LoVo (cell line): ENCODE measurements at places on chromosomes 3 and 15.
A peak's percentile ranks its signal among the peaks of the same experiment; 100 is the strongest.

- DNase-seq = no peak
Measured at GRCh38 chr3:104349836-104350235, 1016.9 kb upstream of the ALCAM start.

GRCh38 chr3:112984485-112984884 is 6.3 kb upstream of the GTPBP8 start:
- DNase-seq = peak; percentile 6

DNA sequence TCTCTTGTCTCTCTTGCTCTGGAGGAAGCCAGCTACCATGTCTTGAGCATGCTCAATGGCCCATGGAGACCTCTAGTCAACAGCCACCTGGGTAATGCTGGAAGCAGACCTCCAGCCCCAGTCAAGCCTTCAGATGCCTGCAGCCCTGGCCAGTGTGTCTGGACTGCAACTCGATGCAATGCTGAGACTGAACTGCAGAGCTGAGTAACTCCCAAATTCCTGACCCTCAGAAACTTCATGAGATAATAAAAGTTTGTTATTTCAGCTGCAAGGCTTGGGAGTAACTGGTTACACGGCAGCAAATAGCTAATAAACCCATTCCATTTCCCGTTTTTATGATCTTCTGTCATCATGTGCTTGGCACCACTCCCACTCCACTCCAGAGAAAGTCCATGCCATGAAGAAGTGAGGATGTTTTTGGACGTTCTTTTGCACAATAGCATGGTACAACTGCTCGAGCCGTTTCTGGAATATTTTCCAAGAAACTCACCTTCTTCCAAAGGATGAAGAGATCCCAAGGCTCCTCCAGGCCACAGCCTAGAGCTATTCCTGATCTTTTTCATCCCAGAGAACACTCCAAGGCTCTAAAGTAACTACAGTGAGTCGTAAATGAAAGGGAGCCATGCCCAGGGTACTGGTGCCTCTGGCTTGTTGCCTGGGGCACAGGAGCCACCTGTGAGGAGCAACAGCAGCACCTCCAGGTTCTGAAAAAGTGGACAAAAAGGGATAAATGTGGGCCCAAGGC is 72.0 kb upstream of the KLF13 start:
- peak; percentile 86 for DNase-seq

- DNase-seq = no peak
Measured at GRCh38 chr3:98645039-98645438, 51.6 kb upstream of the CPOX start.

GRCh38 chr3:50264383-50264963 is 4.5 kb upstream of the SEMA3B start:
- peak; percentile 85 for DNase-seq

DNA sequence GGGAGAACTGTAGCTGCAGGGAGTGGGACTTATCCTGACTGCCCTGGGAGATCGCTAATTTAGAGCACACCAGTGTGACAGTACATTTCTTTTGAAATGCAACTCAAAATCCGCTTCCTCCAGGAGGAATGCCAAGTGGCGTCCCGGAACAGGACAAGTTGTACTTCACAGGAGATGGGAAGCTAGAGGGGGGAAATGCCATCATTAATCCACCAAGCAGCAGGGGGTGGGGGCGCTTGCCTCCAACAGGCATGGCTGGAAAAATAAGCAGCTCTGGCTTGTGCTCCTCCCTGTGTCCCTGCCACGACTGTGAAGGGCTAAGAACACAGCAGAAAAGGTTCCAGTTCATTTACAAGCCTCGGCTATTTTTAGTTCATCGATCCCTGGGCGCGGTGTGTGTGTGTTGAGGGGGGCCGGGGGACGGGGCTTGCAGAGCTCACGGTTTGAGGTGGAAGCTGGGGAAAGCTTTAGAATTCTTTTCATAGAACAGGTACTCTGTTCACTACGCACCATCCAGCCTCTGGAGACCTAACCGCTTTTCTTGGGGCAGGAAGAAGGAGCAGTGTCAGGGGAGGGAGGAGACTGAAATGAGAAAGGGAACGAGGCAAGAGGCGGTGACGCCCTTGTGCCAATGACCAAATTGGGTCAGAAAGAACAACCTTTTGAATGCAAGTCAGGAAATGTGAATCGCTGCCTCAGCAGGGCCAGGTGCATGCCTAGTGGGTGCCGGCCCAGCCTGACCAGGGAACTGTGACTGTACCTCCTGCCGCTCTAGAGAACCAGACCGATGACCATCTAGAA is 51.8 kb upstream of the DGKG start:
- DNase-seq = peak; percentile 41

DNA sequence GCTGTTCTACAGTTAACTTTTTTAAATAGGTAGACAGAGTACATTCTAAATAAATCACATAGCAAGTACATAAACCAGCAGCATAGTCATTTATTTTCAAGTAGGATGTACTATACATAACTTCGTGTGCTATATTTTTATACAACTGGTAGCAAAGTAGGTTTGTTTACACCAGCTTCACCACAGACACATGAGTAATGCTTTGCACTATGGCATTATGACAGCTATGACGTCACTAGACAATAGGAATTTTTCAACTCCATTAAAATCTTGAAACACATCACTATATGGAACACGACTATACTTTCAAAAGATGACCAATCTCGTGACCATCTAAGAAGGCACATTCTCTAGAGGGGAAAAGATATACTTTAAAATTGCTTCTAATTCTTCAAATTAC is 3.5 kb downstream of the TEX55 start:
- no peak for DNase-seq

DNA sequence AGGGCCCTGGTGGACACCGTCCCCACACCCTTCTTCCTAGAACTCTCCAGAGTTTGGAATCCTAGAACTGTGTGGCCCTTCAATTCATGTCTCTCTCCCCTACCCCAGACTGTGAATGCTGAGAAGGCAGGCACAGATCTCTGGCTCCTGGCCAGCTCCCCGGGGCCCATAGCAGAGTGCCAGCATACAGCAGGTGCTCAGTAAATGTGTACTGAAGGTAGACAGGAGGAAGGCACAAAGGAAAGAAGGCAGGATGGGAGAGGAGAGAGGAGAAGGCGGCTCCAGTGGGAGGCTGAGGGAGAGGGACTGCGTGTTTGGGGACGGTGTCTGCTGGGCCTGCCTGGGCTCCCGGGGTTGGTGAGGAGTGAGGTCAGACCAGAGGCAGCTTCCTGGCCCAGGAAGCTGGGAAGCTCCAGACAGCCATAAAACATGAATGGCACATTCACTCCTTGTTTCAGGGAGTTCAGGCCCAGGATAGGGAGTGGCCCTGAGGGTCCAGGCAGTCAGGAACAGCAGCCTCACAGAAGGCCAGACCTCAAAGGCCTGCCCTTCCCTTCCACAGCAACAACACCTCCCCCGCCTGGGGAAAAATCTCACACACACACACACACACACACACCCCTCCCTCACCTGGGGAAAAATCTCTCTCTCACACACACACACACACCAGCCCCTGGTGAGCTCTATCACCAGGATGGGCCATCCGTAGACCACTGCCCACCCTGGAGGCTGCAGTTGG is 137.1 kb upstream of the PRR20G start:
- DNase-seq = no peak

DNA sequence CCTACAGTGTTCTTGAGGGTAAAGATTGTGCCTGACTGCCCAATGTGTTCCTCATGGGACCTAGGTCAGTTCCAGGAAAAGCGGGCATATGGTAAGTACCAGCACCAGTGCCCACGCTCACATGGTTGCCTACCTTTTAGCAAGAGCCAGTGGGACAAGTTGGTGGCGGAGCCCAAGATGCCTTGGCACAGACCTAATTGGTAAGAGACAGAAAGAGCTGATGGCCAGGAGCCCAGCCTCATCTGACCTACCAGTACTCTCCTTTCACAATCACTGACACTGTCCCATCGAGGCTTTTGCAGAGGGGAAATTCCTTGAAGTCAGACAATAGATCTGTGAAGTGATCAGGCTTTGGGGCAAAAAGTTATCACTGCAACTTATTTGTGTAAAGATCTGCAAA is 98.4 kb upstream of the BCL6 start:
- DNase-seq = no peak

DNA sequence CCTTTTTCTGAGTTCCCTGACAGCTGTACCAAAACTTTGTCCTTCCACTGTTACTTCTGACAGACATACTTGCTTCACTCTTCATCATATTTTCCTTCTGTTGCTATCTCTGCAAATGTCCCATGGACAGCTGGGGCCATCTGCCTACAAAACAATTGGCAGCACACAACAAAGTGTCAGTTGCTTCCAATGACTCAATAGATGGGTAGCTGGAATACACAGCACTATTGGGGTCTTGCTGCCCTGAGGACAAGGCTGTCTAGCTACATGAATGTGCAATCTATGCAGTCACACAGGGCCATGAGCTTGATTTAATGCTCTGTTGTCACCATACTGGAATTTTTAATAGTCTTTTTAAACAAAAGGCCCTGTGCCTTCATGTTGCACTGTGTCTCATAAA is 192.8 kb downstream of the DTWD1 start:
- DNase-seq = no peak

DNA sequence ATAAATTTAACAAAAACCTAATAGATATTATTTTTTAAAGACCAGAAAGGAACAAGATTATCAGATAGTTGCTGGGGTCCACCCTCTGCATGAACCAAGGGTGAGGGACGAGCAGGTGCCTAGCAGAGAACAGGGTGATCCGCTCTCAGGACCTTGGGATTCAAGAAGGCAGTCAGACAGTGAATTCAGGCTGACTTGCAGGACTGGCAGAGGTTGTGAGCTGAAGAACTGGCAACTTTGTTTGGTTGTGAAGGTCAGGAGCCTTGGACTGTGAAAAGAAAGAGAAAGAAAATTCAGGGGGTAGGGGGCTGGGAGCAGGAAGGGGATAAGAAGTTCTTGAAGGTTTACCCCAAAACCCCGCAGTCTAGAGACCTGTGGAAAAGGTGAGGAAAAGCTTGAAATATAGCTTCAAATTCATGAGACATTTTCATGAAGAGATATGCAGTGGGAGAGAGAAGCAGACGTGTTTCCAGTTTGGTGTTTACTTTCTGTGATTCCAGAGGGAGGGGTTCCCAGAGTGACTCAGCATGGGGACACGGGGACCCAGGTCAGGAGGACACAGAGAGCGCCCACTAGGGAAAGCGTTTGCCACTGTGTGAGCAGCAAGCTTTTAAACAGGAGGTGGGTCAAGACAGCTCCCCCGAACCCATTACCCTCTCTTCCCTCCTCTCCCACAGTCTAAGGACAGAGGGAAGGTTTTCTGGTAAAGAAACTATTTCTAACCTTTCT is 217.2 kb upstream of the UMPS start:
- no peak for DNase-seq

DNA sequence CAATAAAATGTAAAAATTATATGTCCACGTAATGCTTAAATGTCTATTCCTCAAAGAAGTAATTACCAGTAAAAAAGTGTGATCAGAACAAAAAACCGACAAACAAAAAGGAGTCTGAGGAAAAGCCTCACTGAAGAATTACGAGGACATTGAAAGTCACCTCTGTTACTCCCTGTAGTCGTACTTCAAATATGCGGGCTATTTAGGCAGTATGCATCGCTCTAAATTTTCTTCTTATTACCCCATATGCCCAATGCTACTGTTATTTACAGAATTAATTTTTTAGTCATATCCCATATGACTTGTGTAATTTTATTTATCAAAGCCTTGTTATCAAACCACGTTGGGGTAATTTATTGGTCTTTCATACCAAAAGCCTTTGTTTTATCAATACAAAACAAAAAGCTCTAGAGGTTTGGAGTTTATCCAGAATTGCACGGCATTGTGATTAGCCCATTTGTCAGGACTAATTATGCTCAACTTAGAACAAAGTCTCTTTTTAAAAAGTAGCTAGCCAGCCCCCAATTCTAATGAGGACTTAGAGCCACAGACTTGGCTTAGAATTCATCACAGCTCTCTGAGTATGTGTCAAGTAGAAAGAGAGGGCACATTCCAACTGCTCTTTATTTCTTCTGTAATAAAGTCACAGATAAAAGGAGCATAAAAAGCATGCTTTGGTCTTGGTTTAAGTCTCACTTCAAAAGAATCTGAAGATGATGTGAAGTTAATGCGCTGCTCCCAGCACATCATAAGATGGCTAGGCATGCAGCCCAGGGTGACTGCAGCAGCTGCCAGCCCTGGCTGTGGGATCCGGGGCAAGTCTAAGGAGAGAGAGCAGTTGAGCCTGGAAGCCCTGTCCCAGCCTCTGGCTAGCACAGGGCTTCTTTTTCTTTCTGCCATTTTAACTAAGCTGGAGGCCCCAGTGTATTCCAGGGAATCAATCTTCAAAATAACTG is 521.0 kb downstream of the GABRG3 start:
- no peak for DNase-seq

- peak; percentile 58 for DNase-seq
Measured at GRCh38 chr3:182682263-182683241, 110.8 kb upstream of the ATP11B start.

DNA sequence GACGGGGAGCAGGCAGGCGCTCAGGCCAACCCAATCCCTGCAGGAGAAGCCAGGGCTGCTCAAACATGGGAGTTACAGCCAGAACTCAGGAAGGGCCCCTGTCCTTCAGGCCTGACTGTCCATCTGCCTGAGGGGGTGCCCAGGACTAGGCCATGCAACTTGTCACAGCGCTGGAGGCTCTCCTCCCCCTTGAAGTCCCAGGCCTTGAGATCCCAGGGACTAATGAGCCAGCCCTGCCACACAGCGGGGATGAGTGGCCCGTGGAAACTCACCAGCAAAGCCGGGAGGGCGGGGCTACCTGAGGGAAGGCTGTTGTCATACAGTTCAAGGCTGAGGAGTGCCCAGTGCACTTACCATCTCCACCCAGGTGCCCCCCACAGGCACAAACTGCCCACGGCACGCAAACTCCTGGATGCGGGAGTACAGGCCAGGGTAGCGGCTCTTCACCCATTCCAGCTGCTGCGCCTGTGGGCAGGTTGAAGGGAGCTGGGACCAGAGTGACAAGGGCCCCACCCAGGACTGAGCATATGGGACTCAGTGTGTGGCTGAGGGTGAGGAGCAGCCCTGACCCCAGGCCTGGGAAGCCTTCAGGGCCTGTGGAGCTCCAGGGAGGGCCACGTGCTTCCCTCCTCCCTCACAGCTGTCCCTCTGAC is 6.3 kb downstream of the MAN2C1 start:
- no peak for DNase-seq

DNA sequence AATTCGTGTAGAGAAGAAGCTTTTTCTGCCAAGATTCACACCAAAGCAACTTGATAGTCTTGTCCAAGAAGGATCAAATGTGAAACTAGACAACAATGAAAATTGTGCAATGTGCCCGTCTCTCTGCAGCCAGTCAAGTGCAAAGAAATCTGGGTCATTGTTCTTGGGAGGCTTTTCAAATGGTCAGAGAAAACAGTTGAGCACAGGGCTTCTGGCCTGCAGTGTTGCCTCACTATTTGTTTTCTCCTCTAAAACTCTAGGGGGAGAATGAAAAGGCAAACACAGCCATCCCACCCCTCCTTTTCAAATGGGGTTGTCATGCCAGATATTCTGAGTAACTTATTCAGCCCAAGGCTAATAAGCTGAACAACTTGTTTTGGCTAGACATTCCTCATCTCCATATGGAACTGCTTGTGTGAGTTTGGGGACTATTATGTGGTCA is 417.6 kb upstream of the CDIN1 start:
- DNase-seq = no peak

GRCh38 chr3:132236701-132237651 is 80.2 kb upstream of the ACP3 start:
- no peak for DNase-seq

GRCh38 chr3:100216713-100217112 is 44.1 kb upstream of the TBC1D23 start:
- no peak for DNase-seq

GRCh38 chr3:193014902-193015301 is 97.2 kb upstream of the MB21D2 start:
- no peak for DNase-seq

GRCh38 chr15:84685304-84685703 is 27.3 kb upstream of the NMB start:
- DNase-seq = peak; percentile 16

- no peak for DNase-seq
Measured at GRCh38 chr3:115876876-115877614, 253.7 kb downstream of the GAP43 start.

GRCh38 chr3:183131735-183132134 is 30.8 kb downstream of the LAMP3 start:
- DNase-seq = no peak
